ENCODE measurements at places on chromosomes 4 and X. TPM values are rescaled to one million over a fixed set of nuclear protein-coding genes. Genes with fewer than 3 reads are reported as not detected.

DNA sequence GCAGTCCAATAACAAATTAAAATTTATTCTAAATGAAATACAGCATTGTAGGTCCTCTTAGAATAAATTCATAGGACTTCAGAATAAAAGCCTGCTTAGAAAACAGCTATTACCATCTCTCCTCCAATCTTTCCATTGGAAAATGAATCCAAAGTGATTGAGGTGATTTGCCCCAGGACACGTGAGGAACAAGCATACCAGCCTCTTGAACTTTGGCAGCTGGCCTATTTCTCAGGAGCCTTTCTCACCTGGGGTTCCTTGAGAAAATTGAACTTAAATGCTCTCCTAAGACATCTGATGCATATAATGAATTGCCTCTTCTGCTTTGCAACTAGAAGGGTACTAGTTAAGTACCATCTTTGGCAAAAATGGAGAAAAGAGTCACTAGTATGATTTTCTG is 13.5 kb downstream of the ARHGAP24 start:
- no peak for DNase-seq

GRCh38 chrX:19990151-19990555 is 708 bp downstream of the BCLAF3 start:
- no peak for DNase-seq

DNA sequence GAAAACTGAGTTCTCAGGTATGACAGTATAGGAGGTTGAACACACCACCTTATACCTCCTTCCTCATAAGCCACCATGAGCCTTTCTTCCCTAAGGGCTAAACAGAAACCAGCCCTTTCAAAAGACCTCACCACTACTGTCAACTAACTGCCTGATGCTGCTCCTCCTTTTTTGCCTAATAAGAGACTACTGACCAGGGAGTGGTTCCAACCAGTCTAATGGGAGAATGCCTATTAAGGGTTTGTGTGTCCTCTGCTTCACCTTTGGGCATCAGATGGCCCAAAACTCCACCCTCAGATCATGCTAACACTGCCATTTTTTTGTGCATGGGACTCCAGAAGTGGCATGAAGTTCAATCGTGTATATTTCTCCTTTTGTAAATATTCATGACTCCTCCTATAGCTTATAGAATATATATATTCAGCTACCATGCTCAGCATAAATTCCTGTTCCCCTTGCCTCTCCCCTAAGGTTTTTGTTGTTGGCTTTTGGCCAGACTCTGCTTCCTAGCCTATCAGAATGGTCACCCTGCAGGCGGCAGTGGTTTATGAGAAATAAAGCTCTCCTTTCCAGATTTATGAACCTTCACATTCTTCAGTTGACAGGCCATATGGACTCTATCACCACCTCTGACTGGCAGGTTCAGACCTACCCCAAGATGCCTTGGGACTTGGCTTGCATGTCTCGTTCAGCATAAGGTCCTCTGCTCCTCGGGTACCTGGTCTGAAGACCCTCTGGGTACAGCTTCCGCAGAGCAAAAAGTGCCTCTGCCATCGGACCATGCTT is 28.2 kb downstream of the FGFBP1 start:
- no peak for DNase-seq

- DNase-seq, result no peak
Observed at GRCh38 chr4:74619931-74620702, 174.2 kb downstream of the BTC start.

GRCh38 chrX:150348365-150348764 is 14.8 kb upstream of the MAMLD1 start:
- DNase-seq, result no peak

GRCh38 chr4:25930731-25931354 is 16.8 kb downstream of the SMIM20 start:
- DNase-seq, result no peak

- DNase-seq, result no peak
Observed at GRCh38 chr4:56127716-56128115, 179.0 kb downstream of the CEP135 start.

PRSS12 gene
- 13.8 TPM for total RNA-seq

DNA sequence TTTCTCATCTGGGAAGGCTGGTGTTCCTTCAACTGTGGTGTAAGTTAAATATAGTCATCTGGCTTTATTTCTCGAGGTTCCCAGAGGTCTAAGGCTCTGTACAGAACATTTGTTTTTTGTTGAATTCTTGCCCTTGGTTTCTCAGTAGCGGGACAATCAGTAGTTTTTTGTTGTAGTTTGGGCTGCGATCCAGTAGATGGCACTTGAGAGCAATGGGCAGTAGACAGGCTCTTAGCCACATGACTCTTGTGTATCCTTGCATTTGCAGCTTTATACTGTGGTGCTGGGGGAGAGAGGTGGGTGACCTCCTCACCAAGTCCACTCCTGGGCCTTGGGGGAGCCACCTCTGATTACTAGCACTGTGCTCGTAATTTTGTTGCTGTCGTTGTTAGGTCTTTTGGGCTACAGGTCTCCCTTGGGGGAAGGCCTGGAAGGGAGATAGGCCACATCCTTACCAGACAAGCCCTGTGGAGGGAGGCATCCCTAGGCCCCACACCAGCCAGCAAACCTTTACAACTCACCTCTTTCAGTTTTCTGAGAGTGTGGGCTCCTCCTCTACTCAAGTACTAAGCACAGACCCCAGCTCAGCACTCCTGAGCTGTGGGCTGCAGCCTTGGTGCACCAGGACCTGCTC is 8.1 kb downstream of the ETDB start:
- peak; percentile 32 for DNase-seq

- DNase-seq, result no peak
Observed at GRCh38 chrX:153831429-153832150, 1.2 kb upstream of the PDZD4 start.

DNA sequence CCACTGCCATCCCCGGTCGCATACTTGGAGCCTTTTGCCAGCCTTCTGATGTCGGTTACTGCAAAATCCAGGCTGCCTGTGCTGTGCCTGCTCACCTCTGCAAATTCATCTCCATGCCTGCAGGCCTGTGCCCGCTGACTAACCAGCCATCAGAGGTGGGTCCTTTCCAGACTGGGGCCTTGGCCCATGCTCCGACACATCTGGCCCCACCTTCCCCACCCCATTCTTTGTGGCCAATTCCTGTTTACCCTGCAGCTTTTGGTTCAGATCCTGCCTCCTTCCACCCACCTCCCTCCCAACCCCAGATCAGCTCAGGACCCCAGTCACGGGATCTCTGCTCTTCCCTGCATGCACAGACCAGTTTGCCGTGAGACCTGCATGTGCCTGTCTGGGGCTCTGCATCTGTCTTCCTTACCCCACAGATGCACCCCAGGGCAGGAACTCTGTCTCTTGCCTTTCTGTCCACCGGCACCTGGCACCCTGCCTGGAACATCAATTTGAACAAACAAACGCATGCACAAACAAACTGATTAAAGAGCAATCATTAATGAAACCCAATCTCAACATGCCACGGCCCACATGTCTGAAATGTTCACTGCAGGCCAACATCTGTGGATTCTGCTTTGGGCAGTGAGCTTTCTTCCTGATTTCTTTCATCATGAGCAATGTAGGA is 112.8 kb upstream of the PSAPL1 start:
- no peak for DNase-seq

DNA sequence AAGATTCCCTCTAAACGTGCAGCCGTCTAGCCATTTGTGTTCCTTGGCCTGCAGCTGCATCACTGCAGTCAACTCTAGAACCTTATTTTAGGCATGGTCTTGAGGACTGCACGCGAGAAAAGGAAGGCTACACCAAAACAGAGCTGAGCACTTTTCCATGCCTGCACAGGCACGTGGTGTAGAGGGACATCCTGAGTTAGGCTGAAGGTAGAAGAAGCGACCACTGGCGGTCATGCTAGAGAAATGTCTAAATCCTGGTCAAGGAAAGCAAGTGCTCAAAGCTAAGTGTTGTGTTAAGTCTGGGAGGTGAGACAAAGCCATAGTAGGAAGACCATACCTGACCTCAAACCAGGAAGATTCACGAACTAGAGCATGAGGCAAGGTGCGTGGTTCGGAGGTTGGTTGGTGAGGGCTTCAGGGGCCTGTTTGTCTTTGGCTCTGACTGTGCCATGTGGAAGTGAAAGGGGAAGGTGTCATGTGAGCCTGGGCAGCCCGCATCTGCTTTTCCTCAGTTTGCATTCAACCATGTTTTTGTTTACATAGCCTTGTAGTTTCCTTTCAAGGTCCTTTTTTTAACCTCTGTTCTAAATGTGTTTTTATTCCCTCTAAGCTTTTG is 203.8 kb downstream of the AASDH start:
- no peak for DNase-seq

GRCh38 chr4:165312506-165312905 is 15.0 kb upstream of the MSMO1 start:
- DNase-seq, result no peak

TMPRSS11B gene
- total RNA-seq, result not detected

DNA sequence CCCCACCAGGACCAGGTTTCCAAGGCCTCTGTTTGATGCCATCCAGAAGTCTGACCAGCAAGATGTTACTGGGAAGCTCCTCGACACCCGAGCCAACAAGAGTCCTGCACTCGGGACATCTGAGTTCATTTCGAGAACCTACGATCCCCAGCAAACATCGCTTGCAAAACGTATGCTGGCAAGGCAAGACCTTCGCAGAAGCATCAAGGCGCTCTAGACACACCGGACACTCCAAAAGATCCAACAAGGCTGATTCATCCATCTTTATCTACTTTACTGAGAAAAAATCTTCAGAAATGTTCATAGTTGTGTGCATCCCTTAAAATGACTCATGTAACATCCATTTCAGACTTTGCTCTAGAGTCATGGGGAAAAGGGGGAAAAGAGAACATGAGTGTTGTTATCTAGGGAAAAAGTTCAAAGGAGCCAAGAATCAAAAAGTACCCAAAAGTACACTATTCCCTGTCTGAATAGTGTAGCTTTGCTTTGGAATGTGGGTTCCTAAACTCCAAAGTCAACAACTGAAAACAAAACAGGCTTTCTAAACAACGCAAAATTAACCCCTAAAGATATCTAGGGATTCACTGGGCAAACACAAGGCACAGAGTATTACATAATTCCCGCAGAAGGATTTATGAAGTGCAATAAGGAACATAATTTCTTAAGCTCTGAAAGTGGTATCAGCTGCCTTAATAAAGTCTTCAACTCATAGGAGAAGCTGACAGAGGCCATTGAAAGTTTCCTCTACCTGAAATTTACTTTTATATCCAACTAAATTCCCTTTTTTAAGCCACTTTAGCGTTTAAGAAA is 1.6 kb downstream of the SH3RF1 start:
- DNase-seq, result no peak

HTN1 gene
- total RNA-seq, result not detected

GPR82 gene
- not detected for total RNA-seq

GRCh38 chr4:64715741-64716140 is 306.5 kb upstream of the TECRL start:
- no peak for DNase-seq

DNA sequence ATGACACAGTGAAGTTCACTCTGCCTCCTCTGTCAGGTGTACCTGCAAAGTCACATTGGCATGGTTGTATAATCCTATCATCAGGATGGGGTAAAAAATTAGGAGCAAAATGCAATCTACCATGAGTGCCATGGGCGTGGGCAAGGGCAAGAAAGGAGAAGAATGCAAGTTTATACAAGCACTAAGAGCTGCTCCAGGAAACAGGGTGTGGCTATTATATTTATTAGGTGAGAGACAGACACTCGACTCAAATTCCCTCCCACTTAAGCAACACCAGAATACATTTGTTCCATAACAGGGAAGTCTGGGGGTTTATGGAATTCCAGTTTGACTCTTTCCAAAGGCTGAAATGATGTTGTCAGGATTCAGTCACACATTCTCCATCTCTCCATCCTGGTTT is 378.8 kb downstream of the BCOR start:
- DNase-seq, result no peak

- DNase-seq, result no peak
Observed at GRCh38 chr4:38161208-38162113, 201.3 kb downstream of the PTTG2 start.

FGFBP1 gene
- 8.7 TPM for total RNA-seq

- no peak for DNase-seq
Observed at GRCh38 chr4:82201303-82201702, 172.5 kb downstream of the HNRNPD start.

- DNase-seq, result no peak
Observed at GRCh38 chr4:6331018-6331417, 61.4 kb downstream of the WFS1 start.

HSFX3 gene
- 0.96 TPM for total RNA-seq

DNA sequence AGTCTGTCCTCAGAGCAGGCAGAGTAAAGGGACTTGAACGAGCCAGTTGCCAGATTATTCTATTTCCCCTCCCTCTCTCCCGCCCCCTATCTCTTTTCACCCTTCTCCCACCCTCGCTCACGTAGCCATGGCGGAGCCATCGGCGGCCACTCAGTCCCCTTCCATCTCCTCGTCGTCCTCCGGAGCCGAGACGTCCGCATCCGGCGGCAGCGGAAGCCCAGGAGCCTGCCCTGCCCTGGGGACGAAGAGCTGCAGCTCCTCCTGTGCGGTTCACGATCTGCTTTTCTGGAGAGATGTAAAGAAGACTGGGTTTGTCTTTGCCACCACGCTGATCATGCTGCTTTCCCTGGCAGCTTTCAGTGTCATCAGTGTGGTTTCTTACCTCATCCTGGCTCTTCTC is 106.2 kb upstream of the SMAD1 start:
- no peak for DNase-seq

DNA sequence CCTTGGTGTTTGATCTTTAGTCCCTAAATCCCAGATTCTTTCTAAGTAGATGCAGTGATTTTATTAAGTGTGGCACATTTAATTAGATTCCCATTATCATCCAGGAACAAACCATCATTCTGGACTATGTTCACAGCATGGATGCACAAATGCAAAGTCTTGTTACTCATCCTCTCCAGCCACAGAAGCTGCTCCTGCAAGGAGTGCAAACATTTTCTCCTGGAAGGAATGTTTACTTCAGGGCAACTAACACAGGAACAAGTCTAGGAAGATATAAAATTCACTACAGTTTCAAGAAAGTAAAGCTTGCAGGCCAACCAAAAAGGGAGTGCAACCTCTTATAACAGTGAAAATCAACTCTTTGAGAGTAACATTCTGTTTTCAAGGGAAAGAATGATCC is 106.0 kb downstream of the IQCM start:
- DNase-seq, result no peak

GRCh38 chr4:89708903-89709421 is 128.0 kb downstream of the SNCA start:
- DNase-seq, result no peak

GRCh38 chr4:148686449-148686848 is 244.2 kb upstream of the NR3C2 start:
- DNase-seq, result no peak

- DNase-seq, result no peak
Observed at GRCh38 chr4:1478766-1479355, 72.6 kb upstream of the NKX1-1 start.

- no peak for DNase-seq
Observed at GRCh38 chr4:110638089-110638746, 15.3 kb upstream of the PITX2 start.

DNA sequence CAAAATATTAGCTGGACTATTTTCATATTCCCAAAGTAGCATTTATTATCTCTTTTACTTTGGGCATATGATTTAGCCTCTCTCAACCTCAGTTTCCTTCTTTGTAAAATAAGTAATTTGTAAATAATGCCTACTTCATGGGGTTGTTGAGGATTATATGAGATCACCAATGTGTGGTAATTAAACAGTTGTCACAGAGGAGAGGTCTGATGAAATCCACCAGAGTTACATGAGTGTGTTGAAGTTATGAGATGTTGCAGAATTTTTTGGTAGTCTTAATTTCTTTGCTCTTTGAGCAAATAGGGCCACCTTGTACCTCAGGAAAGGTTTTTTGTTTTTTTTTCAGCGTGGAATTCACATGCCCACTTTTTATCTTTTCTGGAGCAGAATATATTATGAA is 1.4 kb downstream of the COX7B start:
- DNase-seq, result no peak

Data from HCT116 (cell line).